CD14-positive monocyte (primary cell): ENCODE measurements at places on chromosomes 2 and 18. TPM values are rescaled to one million over a fixed set of nuclear protein-coding genes. Genes with fewer than 3 reads are reported as not detected.

Gene AGXT
- not detected for polyA plus RNA-seq

Gene TMEM247
- not detected in 2 replicates for polyA plus RNA-seq

Gene RIF1
- 9.3 TPM for polyA plus RNA-seq

Gene DQX1
- 0.04 and 0.36 TPM in 2 replicates for polyA plus RNA-seq
